ENCODE measurements at places on chromosomes 13 and 19.

GRCh38 chr13:98406971-98407370, 169.9 kb downstream of the STK24 start:
- H3K4me1 ChIP-seq, result peaks cover 11% of the 10 kb centered on the region
- no peak for DNase-seq
- H3K4me3 ChIP-seq, result no peak overlapping the region
- no peak overlapping the region for H3K27ac ChIP-seq
- H3K36me3 ChIP-seq, result peaks cover 14% of the 10 kb centered on the region

DNA sequence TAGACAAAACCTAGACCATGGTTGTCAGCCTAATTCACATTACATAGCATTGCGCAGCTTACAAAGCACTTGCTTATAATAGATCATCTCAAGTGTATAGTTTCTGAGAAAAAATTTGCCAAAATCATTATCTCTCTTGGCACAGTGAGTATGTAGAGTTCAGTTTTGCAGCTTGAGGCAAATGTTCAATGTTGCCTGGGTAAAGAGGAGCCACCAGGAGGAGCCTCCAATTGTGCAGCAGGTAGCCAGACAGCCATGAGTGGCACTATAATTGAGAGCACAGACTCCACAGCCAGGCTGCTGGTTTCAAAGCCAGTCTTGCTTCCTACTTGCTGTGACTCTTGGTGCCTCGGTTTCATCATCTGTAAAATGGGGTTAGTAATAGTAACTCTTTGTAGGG, 24.0 kb upstream of the OLFM4 start:
- H3K4me3 ChIP-seq, result no peak overlapping the region
- no peaks in the 10 kb centered on the region for H3K4me1 ChIP-seq
- H3K36me3 ChIP-seq, result no peaks in the 10 kb centered on the region
- no peak for DNase-seq

DNA sequence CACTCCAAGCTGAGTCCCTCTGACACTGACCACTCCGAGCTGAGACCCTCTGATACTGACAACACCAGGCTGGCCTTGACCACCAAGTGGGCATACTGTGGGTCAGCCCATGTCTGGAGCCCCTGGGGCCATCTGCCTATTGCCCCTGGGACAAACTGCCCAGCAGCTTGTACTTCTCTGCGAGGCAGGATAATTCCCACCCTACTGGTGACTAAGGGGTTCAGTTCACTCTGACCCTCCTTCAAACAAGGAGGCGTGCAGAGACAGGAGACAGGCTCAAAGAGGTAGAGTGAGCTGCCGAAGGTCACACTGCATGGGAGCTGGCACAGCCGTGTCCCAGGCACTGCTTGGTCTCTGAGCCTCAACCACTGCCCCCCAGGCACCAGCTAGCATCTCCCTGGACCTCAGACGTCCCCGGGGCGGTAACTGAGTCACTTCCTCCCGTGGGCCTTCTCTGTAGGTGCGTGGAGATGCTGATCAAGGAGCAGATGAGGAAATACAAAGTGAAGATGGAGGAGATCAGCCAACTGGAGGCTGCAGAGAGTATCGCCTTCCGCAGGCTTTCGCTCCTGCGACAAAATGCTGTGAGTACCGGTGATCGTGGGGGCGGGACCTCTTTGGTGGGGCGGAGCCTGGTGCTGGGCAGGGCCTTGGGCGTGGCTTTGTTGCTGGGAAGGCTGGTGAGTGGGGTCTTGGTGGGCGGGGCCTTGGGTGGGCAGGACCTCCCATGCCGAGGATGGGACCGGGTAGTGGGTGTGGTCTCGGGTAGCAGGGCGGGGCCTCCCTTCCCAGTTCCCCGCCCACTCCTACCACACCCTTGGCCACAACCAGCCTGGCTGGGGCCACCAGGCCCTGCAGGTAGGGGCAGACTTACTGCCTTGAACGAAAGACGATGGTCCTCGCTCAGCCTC, 5.8 kb upstream of the USE1 start:
- DNase-seq, result peak; percentile 78
- peaks cover 8% of the 10 kb centered on the region for H3K36me3 ChIP-seq
- H3K27ac ChIP-seq, result no peak overlapping the region
- no peaks in the 10 kb centered on the region for H3K27me3 ChIP-seq
- H3K4me3 ChIP-seq, result no peak overlapping the region
- peaks cover 1% of the 10 kb centered on the region for H3K4me1 ChIP-seq

GRCh38 chr13:102286326-102286725, 115.5 kb downstream of the FGF14 start:
- no peak for DNase-seq
- no peak overlapping the region for H3K27ac ChIP-seq
- H3K27me3 ChIP-seq, result no peaks in the 10 kb centered on the region
- H3K36me3 ChIP-seq, result no peaks in the 10 kb centered on the region
- no peak overlapping the region for H3K4me3 ChIP-seq

DNA sequence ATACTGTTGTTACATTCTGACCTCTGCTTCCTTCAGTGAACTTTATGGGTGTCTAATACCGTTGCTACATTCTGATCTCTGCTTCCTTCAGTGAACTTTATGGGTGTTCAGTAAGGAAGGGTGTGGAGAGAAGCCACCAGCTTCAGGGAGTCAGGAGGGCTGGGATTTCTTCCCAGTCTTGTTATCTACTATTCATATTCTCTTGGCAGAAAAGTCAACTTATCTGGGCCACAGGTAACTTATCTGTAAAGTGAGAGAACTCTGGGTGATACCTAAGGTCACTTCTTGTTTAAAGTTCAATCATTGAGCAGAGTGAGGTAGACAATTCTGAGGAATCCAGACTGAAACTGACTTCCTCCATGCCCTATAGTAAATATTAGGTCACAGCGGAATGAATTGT, 71.2 kb upstream of the STK24 start:
- no peaks in the 10 kb centered on the region for H3K36me3 ChIP-seq
- H3K4me1 ChIP-seq, result no peaks in the 10 kb centered on the region
- no peak overlapping the region for H3K27ac ChIP-seq
- H3K27me3 ChIP-seq, result no peaks in the 10 kb centered on the region
- H3K4me3 ChIP-seq, result no peak overlapping the region

- H3K4me1 ChIP-seq, result peaks cover 5% of the 10 kb centered on the region
- no peak overlapping the region for H3K4me3 ChIP-seq
- H3K27ac ChIP-seq, result no peak overlapping the region
- H3K36me3 ChIP-seq, result peaks cover 46% of the 10 kb centered on the region
- H3K27me3 ChIP-seq, result no peaks in the 10 kb centered on the region
Observed at GRCh38 chr19:41426116-41426841, 895 bp downstream of the B3GNT8 start.

DNA sequence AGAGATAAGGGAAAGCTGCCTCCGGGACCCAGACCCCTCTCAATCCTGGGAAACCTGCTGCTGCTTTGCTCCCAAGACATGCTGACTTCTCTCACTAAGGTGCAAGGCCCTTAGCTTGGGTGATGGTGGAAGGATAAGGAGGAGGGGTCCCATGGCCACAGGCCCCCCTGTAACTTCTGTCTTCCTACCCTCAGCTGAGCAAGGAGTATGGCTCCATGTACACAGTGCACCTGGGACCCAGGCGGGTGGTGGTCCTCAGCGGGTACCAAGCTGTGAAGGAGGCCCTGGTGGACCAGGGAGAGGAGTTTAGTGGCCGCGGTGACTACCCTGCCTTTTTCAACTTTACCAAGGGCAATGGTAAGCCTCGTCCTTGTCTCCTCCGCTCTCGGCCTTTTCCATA, 2.0 kb downstream of the CYP2F1 start:
- no peak overlapping the region for H3K27ac ChIP-seq
- no peaks in the 10 kb centered on the region for H3K36me3 ChIP-seq
- no peak overlapping the region for H3K4me3 ChIP-seq
- no peaks in the 10 kb centered on the region for H3K27me3 ChIP-seq

- H3K27me3 ChIP-seq, result no peaks in the 10 kb centered on the region
- peak overlapping the region; percentile 60 for H3K27ac ChIP-seq
- no peak overlapping the region for H3K4me3 ChIP-seq
- H3K4me1 ChIP-seq, result peaks cover 47% of the 10 kb centered on the region
- peaks cover 13% of the 10 kb centered on the region for H3K36me3 ChIP-seq
Observed at GRCh38 chr19:14511229-14511593, 7.0 kb downstream of the DNAJB1 start.

- H3K27me3 ChIP-seq, result no peaks in the 10 kb centered on the region
- no peak overlapping the region for H3K27ac ChIP-seq
- DNase-seq, result no peak
- no peaks in the 10 kb centered on the region for H3K4me1 ChIP-seq
- no peak overlapping the region for H3K4me3 ChIP-seq
Observed at GRCh38 chr19:13965926-13966683, 13.8 kb downstream of the DCAF15 start.

DNA sequence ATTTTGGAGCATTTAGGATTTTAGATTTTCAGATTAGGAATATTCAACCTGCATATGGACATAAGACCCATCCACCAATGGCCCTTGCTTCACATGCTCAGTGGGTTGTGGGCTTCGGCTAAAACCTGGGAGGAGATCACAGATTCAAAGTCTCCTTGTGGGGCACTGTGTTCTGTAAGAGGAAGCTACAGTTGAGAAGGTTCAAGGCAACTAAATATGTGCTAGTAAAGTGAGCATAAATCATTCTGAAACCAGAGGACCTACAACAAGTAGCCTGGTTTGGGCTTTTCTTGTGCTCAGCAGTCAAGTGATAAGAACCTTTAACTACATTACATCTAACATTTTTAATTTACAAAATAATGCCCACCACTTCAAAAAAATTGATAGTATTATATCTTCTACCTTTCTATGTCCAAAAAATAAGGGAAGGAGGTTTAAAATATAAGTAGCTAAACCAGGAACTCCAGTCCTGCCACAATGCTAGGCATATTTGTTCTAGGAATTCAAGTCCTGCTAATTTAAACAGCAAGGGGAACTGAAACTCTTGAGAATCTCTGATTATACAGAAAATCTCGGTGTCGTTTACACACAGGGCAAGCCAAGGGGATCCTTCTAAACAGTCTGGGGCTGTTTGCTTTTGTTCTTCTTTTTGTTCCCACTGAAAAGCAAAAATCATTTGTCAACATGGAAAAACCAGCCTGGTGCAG, 36.6 kb downstream of the FOXO1 start:
- H3K4me1 ChIP-seq, result peaks cover 11% of the 10 kb centered on the region
- DNase-seq, result no peak
- H3K4me3 ChIP-seq, result no peak overlapping the region
- H3K27ac ChIP-seq, result no peak overlapping the region
- H3K36me3 ChIP-seq, result no peaks in the 10 kb centered on the region

- no peak overlapping the region for H3K27ac ChIP-seq
- H3K4me3 ChIP-seq, result no peak overlapping the region
- no peak for DNase-seq
- H3K27me3 ChIP-seq, result no peaks in the 10 kb centered on the region
- no peaks in the 10 kb centered on the region for H3K36me3 ChIP-seq
Observed at GRCh38 chr13:71590654-71591148, 276.3 kb downstream of the DACH1 start.

- no peak for DNase-seq
- no peak overlapping the region for H3K4me3 ChIP-seq
- peaks cover 8% of the 10 kb centered on the region for H3K4me1 ChIP-seq
- peaks cover 19% of the 10 kb centered on the region for H3K36me3 ChIP-seq
- no peaks in the 10 kb centered on the region for H3K27me3 ChIP-seq
Observed at GRCh38 chr19:16834747-16835146, 5.5 kb downstream of the SIN3B start.

DNA sequence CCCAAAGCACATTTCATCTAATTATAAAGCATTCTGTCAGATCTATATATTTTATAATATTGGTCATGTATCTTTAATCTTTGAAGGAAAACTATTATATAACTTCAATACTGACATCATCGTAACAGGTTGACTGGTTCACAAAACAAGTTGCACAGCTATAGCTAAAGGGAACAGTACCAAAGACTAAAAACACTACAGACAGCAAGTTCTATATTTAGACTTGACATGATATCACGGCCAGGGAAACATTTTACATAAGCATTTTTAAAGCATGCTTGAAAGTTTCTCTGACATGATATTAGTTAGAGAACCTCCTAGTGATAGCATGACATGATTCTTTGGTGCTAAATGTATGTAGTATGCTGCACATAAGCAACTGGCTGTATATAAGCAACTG, 182.5 kb downstream of the NDFIP2 start:
- DNase-seq, result no peak
- H3K27ac ChIP-seq, result no peak overlapping the region
- H3K4me3 ChIP-seq, result no peak overlapping the region
- no peaks in the 10 kb centered on the region for H3K27me3 ChIP-seq
- no peaks in the 10 kb centered on the region for H3K4me1 ChIP-seq

All from liver (tissue), 10 donors.